ENCODE measurements at places on chromosomes 16 and 17.

DNA sequence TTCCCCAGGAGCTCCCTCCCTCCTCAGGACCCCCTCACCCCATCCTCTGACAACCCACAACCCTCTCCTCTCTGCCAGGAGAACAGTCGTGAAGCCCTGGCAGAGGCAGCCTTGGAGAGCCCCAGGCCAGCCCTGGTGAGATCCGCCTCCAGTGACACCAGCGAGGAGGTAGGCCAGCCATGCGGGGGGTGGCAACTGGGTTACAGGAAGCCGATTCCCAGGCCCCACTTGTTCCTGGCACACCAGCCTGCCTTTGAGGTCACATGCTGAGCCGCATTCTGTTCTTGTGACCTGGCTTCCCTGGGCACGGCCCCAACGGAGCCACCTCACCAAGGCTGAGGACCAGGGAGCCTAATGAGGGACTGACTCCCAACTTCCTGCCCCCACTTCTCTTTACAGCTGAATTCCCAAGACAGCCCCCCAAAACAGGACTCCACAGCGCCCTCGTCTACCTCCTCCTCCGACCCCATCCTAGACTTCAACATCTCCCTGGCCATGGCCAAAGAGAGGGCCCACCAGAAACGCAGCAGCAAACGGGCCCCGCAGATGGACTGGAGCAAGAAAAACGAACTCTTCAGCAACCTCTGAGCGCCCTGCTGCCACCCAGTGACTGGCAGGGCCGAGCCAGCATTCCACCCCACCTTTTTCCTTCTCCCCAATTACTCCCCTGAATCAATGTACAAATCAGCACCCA lies 7.9 kb downstream of the NAT9 start:
- no peak for DNase-seq

- DNase-seq, result no peak
Observed at GRCh38 chr17:47896672-47897490, 845 bp downstream of the SP2 start.

- DNase-seq, result no peak
Observed at GRCh38 chr16:61237884-61238485, 798.3 kb downstream of the CDH8 start.

GRCh38 chr17:75503976-75504346 lies 11.4 kb downstream of the CASKIN2 start:
- DNase-seq, result no peak

GRCh38 chr17:10790491-10791401 lies 13.2 kb downstream of the TMEM238L start:
- DNase-seq, result no peak

DNA sequence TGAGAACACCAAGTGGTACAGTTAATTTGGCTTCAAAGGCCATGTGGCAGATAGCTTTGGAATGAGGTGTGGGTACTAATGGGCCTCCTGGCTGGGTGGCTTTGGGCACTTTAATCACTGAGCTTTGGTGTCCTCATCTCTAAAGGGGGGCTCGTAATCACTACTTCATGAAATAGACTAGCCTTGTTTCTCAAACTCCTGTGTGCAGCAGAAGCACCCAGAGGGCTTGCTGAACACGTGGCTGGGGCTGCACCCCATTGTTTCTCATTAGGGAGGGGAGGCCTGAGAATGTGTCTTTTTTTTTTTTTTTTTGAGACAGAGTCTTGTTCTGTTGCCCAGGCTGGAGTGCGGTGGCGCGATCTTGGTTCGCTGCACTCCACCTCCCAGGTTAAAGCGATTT lies 5.8 kb downstream of the EPN2 start:
- DNase-seq, result no peak

- DNase-seq, result no peak
Observed at GRCh38 chr16:59605706-59606105, 871.6 kb upstream of the GOT2 start.

DNA sequence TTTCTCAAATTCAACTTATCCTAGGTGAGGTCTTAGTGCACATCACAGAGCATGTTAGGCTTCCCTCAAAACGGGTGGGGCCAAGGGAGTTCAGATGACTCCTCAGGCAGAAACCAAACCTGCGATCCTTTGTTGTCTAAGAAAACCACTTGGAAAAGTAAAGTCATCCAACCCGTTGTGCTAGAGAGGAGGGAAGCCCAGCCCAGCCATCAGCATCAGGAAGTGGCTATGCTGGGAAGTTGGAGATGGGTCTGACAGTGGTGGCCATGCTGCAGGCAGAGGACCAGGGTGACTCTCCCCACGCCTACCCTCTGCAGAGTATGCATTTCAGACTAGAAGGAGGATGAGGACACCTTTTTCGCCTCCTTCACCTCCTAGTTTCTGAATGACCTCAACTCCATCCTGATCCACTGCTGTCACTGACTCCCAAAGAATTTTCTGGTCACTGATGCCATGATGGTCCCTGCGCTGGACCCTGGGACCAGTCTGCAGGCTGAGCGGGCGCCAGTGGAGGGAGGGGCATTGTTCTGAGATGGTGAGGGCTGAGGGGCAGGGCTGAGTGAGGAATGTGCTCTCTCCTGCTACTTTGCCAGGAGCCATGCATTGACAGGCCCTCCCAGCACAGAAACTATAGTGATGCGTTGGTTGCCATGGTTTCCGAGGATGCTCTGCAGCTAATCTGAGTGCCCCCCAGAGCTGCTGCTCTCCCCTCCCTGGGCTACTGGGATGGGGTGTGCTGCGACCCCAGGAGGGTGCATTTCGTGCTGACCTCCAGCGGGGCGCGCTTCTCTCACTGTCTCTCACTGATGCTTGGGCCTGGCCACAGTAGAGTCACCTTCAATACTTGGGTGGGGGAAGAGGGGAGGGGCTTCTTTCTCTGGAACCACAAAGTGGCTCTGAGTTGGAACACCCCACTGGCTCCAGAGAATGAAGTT lies 20.4 kb downstream of the ALOX12B start:
- DNase-seq, result no peak

- DNase-seq, result no peak
Observed at GRCh38 chr16:31439519-31439918, 3.1 kb downstream of the ZNF843 start.

GRCh38 chr16:47461598-47462266 lies 601 bp downstream of the PHKB start:
- peak; percentile 27 for DNase-seq

GRCh38 chr16:27640277-27640600 lies 90.3 kb downstream of the KATNIP start:
- DNase-seq, result no peak

- no peak for DNase-seq
Observed at GRCh38 chr17:77253611-77254051, 112.9 kb downstream of the SEC14L1 start.

- DNase-seq, result peak; percentile 88
Observed at GRCh38 chr17:79803997-79804855, 7.3 kb upstream of the CBX8 start.

- DNase-seq, result no peak
Observed at GRCh38 chr17:36089339-36089865, 541 bp downstream of the CCL3 start.

DNA sequence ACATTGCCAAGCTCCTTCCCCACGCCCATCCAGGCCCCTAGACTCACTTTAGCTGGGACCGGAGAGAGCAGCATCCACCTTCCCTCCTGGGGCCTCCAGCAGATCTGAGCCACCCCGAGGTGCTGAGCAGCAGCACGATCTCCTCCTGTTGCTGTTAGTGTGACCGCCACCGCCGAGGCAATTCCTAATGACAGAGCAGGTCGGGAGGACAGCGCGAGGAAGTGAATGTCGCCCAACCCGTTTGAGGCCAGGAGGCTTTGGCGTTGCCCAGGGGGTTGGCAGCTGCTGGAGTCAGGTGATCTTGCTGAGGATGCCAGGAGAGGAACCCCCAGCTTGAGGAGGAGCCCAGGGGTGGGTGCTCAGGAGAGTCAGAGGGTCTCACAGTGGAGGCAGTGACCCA lies at the start of gene RNF222:
Gene RNF222 (minus strand): TSS at position 192 of the 400 bp plus-strand sequence. CDS start 4,366 bp downstream, outside the sequence.
- DNase-seq, result no peak

DNA sequence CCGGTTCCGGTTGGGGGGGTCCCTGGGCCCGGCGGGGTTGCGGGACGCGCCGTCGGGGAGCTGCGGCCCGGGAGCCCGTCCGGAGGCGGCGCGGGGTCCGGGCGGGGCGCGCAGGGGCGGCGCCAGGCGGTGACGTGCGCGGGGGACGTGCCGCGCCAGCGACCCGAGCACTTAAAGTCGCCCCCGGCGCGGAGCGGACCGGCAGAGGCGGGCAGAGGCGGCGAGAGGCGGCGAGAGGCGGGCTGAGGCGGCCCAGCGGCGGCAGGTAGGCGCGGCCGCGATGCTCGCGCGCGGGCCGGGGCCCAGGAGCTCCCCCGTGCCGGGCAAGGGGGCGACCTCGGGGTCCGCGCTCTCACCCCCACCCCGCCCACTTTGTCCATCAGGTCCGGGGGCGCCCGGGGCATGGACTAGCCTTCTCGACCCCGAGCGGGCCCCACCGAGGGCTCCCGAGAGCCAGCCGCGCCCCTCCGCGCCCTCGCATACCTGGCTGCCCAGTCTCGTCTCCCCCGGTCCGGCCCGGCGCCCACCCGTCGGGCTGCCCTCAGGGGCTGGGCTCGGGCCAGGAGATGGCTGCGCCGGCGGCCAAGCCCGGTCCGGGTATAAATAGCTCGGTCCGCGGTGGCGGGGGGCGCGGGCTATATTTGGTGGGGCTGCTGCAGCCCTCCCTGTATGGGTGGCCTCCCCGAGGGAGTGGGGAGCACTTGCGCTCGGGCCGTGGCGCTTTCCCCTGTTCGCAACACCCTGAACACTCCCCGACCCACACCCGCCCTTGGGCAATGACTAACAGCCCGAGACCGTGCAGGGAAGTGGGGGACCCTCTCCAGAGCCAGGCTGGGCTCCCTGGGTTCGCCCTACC lies at the start of gene SLC16A3:
Gene SLC16A3 (plus strand): TSS at position 201 of the 856 bp plus-strand sequence. CDS start 6,967 bp downstream, outside the sequence.
- peak; percentile 66 for DNase-seq

GRCh38 chr16:19785512-19786130 lies 67.5 kb downstream of the IQCK start:
- no peak for DNase-seq

DNA sequence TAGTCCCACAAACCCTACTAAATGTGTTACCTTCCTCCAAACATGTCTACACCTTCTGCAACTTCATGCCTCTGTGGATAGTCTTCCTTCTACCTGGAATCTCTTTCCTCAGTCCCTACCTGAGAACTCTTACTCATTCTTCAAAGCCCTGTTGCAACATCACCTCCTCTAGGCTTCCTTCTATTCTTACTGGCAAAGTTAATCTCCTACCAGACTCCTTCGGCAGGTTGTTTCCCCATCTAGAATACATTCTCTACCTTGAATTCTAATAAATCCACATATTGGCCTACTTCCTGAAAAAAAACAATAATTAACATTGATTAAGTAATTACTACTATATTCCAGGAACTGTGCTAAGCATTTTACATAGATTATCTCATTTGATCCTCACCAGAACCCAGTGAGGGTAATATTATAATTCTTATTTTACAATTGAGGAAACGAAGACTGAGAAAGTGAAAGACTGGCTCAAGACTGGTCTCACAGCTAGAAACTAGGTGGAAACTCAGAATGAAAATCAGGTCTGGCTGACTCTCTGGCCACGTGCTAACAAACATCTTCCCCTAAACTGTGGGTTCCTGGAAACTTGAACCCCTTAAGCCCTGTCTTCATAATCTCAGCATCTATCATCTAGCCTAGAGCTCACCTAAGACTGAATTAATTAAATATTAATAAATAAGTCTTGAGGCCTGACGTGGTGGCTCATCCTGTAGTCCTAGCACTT lies 4.6 kb upstream of the STAT3 start:
- DNase-seq, result no peak

DNA sequence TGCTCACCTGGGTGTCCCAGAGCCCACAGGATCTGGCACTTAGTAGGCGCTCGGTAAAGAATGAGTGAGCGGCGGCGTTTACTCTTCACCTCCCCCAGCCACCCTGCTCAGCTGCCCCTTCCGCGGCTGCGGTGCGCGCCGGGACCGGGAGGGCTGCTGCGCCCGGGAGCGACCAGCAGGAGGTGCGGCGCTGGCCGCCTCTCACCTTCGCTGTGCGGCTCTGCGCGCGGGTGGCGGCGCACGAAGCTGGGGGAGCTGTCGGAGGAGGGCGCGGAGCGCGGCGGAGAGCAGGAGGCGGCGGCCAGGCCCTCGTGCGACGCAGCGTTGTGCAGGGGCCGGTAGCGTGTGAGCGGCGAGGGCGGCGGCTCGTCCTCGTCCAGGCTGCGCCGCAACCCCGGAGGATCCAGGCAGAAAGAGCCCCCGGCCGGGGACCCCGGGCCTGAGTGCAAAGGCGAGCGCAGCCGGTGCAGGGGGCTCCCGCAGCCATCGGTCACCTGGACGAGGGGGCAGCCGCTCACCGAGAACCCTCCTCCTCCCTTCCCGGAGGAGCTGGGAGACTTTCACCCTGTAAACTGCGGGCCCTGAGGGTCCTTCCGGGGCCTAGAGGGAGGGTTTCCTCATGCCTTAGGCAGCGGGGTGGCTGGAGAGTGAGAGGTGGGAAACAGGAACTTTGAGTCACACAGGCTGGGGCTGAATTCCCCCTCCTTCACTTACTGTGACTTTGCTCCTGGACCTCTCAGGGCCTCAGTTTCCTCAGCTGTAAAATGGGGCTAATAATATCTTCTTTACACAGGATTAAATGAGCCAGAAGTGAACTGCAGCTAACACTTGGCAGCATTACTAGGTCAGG lies 12.5 kb downstream of the SAMD14 start:
- peak; percentile 21 for DNase-seq

GRCh38 chr17:66480802-66481201 lies 178.4 kb downstream of the PRKCA start:
- DNase-seq, result no peak

- DNase-seq, result no peak
Observed at GRCh38 chr17:30586818-30587595, 109.8 kb downstream of the GOSR1 start.

DNA sequence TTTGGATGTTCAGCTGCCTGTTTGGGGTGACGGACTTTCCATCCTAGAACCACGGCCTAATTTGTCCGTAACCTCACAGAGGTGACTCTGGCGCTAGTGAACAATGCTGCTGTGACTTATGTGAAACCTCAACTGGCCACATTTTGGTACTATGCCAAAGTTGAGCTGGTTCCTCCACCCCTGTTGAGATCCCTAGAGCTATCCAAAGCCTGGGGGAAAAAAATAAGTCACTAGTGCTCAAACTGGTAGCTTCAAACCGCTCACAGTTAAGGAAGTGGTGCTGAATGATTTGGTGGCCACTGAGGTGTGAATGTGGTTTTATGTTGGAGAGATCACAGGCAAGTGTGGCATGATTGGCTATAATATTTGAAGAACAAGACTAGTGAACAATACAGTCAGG lies 11.3 kb upstream of the TUBG2 start:
- no peak for DNase-seq

DNA sequence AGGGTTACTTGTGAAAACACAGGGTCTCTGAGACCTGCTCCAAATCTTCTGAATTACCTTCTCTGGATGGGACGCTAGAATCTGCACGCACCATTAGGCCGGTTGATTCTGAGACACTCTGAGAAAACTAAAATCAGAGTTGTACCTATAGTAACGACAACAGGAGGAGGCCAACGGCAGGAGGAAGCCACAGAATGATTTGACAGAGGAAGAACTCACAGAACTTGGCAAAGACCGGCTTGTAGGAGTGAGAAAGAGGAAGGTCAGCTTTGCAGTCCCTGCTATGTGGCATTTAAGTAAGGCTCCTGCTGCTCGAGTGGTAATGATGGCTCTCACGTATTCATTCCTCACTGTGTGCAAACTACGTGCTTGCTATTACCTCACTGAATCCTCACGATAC lies 483.0 kb downstream of the TMEM114 start:
- DNase-seq, result no peak
